ENCODE measurements at places on chromosomes 16 and 17.

- DNase-seq: peak; percentile 17
Measured at GRCh38 chr16:22278441-22279230, 18.6 kb upstream of the POLR3E start.

DNA sequence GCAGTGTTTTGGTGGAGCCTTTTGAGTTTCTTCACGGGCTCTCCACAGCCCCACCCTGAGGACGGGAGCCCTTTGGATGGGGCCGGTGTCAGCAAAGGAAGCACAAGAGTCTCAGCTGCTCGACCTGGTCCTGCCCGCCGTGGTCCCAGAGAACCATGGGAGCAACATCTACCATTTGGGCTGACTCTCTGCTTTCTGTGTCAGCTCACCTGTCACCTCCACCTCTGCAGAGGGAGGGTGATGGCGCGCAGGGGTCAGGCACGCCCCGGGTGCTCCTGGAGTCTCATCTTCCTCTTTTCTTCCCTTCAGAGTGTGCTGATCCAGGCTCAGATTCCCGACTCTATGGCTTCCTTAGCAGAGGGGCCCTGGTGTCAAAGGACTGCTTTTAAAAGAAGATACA is 171.7 kb downstream of the LAT start:
- DNase-seq: no peak

DNA sequence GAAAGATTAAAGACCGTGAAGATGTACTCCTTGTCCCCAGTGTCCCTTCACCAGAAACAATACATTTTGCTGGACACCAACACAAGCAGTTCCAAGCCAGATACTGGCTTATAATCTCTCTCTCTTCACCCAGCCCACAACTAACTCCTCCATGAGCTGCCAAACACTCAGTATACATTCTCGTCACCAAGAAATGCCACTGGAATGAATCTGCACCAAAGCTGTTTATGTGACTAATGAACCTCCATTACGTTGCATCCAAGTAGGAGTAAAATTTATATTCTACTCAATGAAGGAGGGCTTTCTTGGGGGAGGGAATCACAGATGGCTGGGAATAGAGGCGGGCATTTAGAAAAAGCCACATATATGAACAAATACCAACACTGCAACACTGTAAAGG is 20.9 kb upstream of the SOX9 start:
- DNase-seq: no peak

GRCh38 chr17:38545531-38546225 is 60.1 kb downstream of the SRCIN1 start:
- no peak for DNase-seq

DNA sequence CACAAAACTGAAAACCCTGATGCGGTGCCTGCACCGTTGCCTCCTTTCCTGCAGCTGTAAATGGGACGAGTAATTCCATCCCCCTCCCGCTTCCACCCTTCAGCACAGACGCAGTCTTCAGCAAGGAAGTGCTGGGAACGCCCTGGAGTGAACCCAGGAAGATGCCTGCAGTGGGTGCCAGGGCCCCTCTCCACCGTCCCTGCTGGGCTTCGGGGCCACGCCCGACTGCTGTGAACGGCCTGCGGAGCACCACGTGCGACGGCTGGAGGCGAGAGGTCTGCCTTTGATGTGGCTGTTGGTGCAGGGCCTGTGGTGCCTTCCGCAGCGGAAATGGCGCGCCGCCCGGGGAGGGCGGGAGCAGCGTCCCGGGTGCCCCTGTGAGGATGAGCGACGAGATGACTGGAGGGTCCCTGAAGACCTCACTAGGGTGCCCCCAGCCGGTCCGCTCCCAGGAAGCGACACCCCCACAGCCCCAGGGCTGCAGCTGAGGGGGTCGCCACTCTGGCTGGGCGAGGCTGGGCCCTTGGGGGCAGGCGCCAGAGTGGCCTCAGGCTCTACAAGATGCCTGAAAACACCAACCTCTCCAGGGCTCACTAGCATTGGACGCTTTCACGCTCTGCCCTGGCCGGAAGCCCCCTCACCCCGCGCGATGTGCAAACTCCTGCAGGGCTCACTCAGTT is 749 bp upstream of the MC1R start:
- peak; percentile 56 for DNase-seq

DNA sequence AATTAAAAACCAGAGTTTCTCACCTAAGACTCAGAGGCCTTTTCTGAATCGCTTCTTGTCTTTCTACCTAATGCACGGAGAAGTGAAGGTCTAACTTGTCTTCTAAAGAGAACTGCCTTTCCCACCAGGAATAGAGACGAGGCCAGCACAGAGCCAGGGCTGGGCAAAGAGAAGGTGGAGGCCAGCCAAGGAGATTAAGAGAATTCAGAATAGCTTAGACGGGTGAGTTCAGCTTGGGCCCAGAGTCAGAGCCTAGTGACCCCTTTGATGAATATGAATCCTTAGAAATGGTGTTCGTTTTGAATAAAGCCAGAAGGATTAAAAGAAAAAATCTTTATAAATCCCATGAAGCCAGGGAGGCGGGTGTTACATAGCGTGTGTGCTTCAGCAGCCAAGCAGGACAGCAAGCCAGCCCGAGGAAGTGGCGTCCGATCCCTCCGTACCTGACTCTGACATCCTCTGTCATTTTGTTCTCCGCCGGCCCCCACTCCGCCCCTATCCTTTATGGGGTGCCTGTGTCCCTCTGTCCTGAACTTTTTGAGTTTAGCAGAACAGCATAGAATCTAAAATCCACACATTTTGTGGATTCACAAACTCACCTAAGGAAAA is 7.4 kb downstream of the GSG1L2 start:
- DNase-seq: no peak

DNA sequence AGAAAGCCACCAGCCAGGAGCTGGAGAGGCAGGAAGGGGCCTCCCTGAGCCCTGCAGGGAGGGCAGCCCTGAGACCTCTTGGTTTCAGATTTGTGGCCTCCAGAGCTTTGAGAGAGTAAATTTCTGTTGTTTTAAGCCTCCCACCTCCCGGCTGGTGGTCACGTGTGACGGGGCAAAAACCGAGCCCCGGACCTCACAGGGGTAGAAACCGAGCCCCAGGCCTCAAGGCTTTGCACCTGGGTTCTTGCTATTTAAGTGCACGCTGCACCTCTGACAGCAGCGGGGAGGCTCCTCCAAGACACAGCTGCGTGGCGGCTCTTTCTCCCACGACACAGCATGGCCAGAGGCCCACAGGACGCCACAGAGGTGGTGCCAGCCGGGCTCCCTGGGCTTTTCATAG is 17.4 kb upstream of the ZC3H18 start:
- DNase-seq: no peak

- peak; percentile 63 for DNase-seq
Measured at GRCh38 chr17:82320956-82321927, 3.8 kb upstream of the CD7 start.

DNA sequence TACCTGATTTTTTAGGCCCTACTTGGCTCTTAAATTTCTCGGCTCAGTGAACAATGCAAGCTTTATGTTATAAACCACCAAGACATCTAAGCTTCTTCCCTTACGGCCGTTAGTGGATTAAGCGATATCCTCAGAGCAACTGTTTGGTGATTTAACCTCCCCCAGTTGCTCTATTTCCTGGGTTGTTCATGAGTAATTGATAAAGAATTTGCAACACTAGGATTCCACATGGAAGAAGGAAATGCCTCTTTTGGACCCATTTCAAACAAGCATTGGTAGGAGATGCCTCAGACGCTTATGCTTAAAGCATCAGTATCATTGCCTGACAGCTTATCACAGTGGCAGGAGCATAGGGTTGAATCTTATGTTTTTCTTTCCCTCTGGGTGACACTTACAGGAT is 65.3 kb downstream of the RBFOX1 start:
- DNase-seq: no peak

GRCh38 chr16:53855511-53855910 is 151.6 kb downstream of the FTO start:
- no peak for DNase-seq

GRCh38 chr16:74226338-74226954 is 70.2 kb upstream of the PSMD7 start:
- DNase-seq: peak; percentile 45

DNA sequence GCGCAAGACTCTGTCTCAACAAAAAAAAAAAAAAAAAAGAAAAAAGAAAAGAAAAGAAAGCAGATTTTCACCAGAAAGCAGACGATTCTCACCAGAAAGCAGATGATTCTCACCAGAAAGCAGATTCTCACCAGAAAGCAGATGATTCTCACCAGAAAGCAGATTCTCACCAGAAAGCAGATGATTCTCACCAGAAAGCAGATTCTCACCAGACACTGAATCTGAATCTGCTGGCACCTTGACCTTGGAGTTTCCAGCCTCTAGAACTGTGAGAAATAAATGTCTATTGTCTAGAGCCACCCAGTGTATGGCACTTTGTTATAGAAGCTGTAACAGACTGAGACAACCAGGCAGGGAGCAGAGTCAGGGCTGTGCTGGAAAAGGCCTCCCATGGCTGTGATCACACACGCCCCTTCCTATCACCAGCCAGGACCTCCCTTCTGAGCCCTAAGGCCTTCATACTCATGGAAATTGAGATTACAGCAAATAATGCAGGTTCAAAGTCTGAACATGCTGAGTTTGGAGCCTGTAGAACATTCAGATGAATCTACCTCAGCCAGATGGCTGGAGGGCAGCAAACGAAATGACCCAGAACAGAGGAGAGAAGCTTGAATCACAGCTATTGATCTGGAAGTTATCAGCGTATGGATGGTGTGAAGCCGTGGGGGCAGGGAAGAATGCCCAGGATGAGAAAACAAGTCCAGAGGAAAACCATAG is 309.3 kb downstream of the SLC39A11 start:
- DNase-seq: no peak

DNA sequence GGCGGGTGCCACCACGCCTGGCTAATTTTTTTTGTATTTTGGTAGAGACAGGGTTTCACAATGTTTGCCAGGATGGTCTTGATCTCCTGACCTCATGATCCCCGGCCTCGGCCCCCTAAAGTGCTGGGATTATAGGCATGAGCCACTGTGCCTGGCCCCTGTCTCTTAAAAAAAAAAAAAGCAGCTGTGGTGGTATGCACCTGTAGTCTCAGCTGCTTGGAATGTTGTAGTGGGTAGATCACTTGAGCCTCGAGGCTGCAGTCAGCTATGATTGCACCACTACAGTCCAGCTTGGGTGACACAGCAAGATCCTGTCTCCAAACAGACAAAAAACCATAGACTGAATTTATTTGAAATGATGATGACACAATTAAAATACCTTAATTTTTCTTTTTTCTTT is 24.3 kb downstream of the CDK12 start:
- DNase-seq: no peak

GRCh38 chr16:55323637-55324271 is at the start of gene IRX6:
IRX6 (plus strand) TSS chr16:55324203; CDS start chr16:55325092, 889 bp downstream.
- DNase-seq: peak; percentile 84

- no peak for DNase-seq
Measured at GRCh38 chr17:69057280-69057679, 3.4 kb downstream of the ABCA9 start.
